Stimulated activated CD4-positive, alpha-beta T cell treated with anti-CD3 and anti-CD28 coated beads, TNF-alpha, amount 100 ng/mL, for 1 hour (primary cell): ENCODE measurements at places on chromosomes 3 and 15.

GRCh38 chr3:44555723-44556122 lies 730 bp downstream of the ZKSCAN7 start:
- no peak for DNase-seq

DNA sequence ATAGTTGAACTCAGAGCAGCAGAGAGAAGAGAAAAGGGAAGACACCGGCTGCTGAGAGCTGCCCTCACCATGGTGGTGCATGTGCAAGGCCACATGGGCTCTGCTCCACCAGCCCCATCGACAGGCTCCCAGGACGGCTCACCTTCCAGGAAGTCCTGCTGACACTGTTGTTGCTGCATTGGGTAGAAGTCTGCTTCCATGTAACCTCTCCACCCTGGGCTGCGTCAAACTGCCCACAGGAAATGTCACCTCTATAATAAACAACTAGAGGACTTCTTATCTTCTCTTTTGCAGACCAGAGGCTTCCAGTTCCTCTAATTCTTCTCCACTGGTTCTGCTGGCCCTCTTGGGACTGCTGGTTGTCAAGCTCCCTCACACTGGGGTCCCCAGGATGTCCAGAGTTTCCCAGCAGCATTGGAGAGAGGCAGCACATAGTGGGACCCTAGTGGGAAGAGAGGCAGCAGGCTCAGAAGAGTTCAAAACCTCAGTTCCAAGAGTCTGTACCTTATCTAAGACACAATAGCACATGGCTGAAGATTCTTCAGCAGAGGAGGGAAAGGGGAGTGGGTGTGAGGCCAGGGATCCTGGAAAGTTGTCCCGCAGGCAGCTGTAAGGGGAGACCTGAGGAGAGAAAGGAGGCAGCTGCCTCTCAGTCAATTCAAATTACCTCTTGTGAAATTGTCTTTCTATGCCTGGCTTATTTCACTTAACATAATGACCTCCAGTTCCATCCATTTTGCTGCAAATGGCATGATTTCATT lies 5.8 kb upstream of the CCR3 start:
- DNase-seq, result no peak

DNA sequence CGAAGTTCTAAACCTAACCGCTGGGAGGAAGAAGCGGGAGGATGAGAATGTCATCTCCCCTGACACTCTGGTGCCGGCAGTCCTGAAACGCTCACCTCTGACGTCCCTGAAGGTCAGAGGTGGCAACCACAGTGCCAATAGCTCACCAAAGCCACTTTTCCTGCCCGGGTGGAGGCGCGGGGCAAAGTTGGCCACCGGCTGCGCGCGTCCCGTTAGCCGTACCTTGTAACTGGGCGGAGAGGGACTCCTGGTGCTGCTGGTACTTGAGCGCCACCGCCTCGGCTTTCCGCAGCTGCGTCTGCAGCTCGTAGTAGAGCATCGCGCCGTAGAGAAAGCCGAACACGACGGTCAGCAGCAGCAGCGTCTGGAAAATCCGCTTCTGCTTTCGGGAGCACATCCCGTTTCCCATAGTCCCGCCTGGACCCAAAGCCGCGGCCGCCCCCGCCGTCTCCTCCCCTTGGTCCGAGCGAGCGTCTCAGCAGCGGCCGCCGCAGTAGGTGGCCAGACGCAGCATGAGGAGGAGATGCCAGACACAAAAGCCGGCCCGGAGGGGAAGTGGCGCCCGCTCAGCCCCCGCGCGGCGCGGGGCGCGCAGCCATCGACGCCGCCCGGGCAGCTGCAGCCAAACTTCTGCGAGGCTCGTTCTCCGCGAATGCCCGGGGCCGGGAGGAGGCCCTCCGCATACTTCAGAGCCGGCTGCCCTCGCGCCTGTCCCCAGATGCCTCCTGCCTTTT lies 680 bp downstream of the GOLIM4 start:
- DNase-seq, result no peak

- DNase-seq, result no peak
These were observed 1.6 kb upstream of the TPM1 start for GRCh38 chr15:63040954-63041353.

GRCh38 chr3:51429138-51429537 lies 38.1 kb downstream of the RBM15B start:
- DNase-seq, result no peak
